SIG-M5 (cell line): ENCODE measurements at places on chromosomes 1 and 21.

DNA sequence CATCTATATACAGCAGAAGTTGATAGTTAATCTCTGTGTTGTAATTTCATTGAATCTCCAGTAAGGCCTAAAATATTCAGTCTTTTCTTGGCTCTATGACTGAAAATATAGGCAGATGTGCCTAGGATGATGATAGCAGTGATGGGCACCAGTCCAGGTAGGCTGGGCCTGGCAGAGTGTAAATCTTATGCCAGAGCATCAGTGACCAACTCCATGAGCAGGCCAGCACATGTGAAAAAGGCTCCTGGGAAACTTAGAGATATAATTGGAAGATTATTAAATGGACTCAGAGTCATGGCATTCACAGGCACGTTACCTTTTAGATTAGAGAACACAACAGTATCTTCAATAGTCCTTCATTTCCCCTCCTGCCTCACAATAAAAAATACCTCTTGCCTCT lies 20.7 kb upstream of the CYYR1 start:
- DNase-seq = no peak

GRCh38 chr1:206466840-206467649 lies 3.2 kb upstream of the IKBKE start:
- no peak for DNase-seq

DNA sequence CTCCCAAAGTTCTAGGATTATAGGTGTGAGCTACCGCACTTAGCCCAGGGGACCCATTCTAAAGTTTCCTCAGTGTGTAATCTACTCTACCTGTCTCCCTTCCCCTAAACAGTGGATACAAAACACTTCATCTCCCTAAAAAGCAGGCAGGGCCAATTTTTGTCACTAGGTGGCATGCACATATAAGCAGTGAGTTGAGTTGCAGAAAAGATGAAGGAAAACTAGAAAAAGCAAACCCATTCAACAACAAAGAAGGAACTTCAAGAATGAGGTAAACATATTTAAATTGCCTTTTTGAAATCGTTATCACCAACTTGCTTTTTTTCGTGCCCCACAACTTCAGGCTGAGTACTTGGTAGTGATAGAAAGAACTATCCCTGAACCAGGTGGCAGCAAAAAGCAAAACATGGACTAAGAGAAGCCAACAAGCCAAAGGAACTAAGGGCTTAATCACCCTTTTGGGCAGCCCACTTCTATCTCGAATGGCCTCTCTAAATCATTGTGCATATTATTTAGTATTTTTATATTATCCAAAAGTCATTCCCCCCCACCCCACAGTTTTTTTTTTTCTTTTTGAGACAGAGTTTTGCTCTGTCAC lies 19.7 kb upstream of the ALDH9A1 start:
- DNase-seq = no peak

GRCh38 chr1:5447503-5447960 lies 544.7 kb downstream of the NPHP4 start:
- DNase-seq = no peak

DNA sequence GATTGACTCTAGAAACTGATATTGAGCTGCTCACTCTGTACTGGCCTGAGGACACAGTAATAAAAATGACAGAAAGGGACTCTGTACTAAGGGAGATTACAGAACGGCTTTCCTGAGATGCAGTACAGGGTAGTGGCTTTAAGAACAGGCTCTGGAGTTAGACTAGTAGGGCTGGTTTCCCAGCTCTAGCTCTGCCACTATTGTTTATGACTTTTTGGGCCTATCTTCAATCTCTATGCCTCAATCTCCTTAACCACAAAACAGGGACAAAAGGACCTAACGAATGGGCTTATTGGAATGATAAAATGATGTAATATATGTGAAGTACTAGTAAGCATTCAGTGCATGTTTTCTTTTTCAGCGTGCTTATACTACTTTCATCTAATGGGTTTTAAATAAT lies 1.4 kb downstream of the DEPDC1 start:
- DNase-seq = no peak

GRCh38 chr1:245551536-245551935 lies 396.8 kb downstream of the KIF26B start:
- no peak for DNase-seq

- no peak for DNase-seq
These were observed 172.5 kb downstream of the ST6GALNAC5 start for GRCh38 chr1:77039739-77040138.

DNA sequence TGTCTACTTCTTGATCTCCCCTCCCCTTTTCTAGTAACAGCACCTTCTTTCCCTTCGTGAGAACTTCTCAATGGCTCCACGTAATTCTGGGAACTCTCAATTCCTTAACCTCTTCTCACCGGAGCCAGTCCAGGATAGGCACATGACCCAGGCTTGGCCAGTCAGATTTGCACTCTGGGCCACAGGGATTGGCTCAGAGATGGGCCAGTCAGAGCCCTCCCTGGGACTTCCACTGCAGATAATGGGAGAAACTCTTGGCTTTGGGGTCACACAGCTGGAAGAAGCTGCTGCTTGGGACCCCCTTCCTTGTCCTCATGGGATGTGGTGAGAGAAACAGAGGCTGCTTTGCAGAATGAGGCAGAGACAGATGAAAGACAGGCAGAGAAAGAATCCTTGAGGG lies 302.3 kb downstream of the PTPRU start:
- DNase-seq = no peak

DNA sequence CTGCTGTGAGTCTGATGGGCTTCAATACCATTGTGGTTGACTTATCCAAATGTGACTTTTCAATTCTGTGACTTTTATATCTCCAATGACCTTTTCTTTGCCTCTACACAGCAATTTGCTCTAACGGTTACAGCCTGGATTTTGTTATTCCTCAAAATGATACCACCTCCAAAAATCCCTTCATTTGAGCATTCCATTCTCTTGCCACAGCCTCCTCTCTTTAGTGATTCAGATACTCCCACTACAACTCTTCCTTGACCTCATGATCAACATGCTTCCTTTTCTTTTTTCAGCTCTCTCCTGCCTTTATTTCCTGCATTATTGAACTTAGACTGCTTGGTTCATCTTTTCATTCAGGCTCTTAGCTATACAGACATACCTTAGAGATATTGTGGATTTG lies 16.6 kb upstream of the IL19 start:
- DNase-seq = no peak

DNA sequence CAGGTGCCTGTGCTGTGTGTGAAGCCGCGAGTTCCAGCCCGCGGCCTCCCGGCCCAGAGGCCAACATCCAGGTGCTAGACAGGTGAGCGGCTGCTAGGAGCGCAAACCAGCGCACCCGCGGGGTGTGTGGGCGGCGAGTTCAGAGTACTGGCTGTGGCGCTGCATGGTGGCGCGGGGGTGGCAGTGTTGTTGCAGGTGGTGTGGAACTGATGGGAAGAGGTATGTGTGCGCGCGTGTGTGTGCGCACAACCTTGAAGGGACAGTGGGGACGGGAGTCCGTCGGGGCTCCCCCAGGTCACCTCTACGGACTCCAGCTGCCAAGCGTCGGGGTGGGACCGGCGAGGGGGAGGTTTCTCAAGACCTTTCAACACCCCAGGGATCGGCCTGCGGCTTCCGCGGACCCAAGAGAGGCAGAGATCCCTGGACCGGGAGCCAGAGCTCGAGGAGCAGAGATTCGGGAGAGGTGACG lies 433 bp upstream of the DMBX1 start:
- no peak for DNase-seq

- DNase-seq = no peak
These were observed 301.7 kb downstream of the NTNG1 start for GRCh38 chr1:107442551-107442950.

- no peak for DNase-seq
These were observed 260.7 kb upstream of the CSF3R start for GRCh38 chr1:36743286-36744005.

DNA sequence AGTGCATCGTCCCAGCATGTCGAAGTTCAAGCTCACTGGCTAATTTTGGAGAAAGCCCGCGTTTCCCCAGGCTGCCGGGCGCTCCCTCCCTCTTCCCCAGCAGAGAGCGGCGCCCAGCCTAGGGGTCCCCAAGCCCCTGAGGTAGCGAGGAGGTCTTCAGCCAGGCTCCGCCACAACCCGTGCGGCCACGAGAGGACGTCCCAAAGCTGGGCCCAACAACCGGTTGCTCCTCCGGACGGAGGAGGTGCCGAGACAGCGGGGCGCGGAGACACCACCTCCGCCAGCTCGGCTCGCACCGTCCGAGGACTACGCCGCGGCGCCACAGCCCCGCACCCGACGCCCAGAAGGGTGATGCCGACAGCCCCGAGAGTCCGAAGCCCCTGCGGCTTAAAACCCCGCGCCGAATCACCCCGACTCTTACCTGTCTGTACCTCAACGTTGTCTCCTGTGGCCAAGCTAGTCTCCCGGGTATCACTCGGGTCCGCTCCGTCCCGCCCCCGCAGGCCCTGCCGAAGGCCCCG lies at the start of gene DENND2C:
Gene DENND2C, minus strand, starts transcription at position 488 of the 521 bp plus-strand sequence. CDS start 44,065 bp downstream, outside the sequence.
- no peak for DNase-seq

DNA sequence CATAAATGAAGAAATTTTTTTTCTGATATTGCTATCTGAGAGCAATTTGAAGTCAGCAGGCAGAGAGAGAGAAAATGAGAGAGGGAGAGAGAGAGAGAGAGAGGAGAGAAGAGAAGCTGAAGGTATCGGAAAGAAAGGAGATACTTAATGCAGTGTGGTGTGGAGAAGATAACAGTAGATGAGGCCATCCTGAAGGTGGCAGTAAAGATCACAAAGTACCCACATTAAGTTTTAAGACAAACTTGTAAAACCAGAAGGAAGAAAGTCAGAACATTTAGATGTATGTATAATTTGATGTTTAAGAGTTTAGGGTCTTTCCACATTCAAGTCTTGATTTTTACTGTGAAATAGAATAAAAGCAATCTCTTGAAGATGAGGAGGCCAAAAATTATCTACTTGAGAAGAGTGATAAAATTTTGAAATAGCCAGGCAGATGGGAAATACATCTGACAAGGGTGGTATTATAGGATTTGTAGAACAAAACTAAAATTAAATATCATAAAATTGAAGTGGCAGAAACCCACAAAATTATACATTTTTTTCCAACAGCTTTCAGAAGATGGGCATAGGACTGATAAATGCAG lies 1753.4 kb downstream of the MRPL39 start:
- DNase-seq = no peak

DNA sequence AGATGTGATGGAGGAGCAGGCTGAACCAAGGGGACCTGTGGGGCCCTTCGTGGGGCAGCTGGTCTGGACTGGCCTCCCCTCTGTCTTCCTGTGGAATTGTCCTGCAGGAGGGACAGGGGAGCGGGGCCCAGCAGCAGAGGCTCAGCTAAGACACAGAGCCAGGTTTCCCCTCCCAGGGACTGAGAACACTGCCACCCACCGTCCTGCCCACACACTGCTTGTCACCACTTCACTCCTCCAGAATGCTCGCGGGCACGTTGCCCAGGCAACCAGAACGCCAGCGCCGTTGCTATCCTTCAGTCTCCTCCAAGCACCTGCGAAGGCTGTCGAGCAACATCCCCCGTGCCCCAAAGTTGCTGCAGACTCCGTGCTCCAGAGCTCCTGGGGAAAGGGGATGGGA lies 46.4 kb downstream of the AJAP1 start:
- DNase-seq = no peak

GRCh38 chr1:68976916-68977610 lies 480.2 kb upstream of the DEPDC1 start:
- DNase-seq = no peak

DNA sequence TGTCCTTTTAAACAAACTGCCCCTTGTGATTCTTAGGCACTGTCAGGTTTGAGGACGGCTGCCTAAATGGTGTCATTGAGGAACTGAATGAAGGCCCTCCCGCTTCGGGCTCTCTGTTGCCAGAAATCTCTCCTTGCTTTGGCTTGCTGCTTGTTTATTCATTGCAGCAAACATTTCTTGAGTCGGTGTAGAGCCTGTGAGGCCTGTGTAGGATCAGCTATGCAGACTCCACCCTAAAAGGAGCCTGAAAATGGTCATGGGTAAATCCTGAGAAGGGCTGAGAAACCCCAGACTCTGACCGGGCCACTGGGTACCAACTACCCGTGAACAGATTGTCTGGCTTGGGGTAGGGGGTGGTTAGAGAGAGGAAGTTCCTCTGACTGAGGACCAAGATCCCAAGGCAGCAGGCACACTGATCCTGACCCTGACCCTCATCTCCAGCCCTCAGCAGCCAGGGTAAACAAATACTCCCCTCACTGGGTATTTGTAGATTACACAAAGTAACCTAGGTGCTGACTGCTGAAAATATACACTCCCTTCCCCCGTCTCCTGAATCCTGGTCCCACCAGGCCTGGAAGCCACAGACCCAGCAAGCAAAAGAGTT lies 3.1 kb downstream of the IL6R start:
- DNase-seq = no peak

DNA sequence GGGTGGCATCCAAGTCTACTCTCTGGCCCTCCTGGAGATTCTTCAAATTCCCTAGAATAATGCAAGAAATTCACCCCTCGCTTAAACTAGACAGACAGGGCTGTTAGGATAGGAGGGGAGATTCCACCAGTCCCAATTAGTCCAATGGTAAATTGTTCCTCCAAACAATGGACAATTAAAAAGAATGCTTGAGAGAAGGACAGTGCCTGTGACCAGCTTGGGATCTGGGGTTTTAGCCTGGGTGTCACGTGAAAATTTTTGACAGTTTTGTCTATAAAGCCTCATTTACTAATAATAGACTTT lies 177.7 kb upstream of the RAB4A start:
- DNase-seq = no peak

- DNase-seq = no peak
These were observed 61.3 kb downstream of the BCAR3 start for GRCh38 chr1:93620172-93620840.

DNA sequence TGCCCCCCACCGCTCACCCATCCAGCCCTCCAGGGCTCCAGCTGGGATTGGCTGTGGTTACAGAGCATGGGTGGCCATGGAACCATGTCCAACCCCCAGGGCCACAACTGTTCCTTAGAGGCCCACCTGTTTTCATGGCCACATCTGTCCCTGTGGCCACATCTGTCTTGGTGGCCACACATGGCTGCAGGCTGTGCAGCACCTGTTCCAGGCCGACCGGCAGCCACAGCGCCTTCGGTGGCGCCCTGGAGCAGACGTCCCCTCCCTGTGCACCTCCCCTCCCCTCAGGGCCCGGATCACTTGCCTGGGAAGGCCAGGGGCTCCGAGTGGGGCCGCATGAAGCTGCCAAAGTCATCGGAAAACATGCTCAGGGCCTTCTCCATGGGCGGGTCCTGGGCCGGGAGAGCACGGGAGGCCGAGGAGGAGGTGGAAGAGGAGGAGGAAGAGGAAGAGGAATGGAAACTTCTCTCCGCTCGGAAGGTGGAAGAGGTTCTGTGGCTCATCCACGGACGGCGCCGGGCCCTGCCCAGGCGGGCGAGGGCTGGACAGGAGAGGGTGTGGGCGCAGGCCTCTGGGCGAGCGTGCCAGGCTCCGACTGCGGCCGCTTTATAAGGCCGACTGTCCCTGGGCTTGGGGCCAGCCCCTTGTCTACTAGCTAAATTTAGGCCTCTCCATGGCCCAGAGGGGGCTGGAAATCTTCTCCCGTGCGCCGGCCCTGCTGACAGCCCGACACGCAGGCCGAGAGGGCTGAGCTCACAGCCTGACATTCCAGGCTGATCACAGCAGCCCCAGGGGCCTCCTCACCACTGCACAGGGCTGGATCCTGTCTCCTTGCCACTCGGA lies at the start of gene HSPB7:
Gene HSPB7, minus strand, starts transcription at position 583 of the 843 bp plus-strand sequence. Its CDS starts 80 bp downstream, at position 503.
- DNase-seq = no peak

- DNase-seq = no peak
These were observed 151.2 kb downstream of the KIF26B start for GRCh38 chr1:245306020-245306419.

GRCh38 chr1:209406168-209406567 lies 177.3 kb upstream of the CAMK1G start:
- DNase-seq = no peak
